ENCODE measurements at places on chromosomes 1 and 21.

- no peak for DNase-seq
Measured at GRCh38 chr1:151026460-151026859, 9.9 kb upstream of the BNIPL start.

- no peak for DNase-seq
Measured at GRCh38 chr21:35400233-35400939, 351.3 kb upstream of the RUNX1 start.

DNA sequence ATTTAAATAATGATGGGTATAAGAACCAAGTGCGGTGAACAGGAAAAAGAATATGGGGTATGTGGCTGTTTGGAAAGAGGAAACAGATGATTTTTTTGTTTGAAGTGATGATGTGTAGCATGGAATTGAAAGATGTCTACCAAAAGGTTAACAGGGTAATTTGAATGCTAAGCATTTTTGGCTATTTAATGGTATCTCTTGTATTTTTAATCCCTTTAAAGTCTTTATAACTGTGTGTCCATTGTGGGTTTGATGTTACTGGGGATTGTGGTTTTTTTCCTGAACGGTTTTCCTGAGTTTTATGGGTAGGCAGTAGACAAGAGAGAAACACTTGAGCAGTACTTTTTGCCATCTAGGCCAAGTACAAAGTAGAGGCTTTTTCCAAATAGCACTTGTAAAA, 63.2 kb downstream of the PRDM2 start:
- DNase-seq, result no peak

DNA sequence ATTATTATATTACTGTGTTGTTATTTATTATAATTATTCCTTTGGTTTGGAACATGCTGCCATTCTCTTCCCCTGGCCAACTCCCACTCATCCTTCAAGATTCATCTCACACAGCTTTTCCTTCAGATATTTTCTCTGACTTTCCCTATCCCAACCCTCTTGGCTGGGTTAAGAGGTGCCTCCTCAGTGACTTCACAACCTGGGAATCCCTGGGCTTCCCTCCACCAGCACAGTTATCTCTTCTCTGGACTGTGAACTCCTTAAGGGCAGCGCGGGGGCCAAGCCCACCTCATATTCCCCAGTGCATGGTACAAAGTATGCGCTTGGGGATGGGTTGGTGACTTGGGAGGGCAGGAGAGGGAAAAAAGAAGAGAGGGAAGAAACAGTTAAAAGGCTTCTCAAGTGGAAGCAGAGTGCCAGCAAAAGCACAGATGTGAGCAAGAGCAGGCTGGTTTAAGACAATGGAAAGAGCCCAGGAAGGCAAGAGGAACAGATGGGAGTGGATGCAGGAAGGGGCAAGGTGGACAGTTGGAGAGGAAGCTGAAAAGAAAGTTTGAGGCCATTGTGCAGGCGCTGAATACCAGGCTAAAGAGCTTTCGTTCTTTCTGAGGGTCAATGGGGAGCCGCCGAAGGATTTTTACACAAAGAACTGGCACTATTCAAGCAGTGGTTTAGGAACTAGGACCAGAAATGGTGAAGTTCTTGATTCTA, 132.3 kb downstream of the BEND5 start:
- no peak for DNase-seq

DNA sequence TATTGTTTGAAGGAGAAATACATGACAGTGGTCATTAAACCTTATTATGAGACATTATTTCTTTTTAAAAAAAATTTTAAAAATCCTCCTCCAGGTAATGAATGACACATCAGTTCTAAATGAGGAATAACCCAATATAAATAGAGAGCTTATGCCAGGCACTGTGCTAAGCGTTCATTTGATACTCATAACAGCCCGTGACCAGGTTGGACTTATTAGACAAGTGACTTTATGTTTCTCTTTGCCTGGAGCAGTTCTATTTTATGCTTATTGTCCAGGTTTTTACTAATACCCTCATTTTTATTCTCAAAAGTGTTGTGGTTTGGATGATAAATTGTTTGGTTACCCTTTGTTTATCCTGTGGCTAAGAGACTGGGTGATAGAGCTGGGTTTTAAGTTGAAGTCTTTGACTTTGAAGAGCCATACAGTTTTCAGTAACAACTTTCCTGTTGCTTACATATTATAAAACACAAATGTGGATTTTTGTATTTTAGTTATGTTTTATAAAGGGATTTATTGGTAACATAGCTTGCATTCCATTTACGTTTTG, 84.2 kb downstream of the RABGAP1L start:
- no peak for DNase-seq

- DNase-seq, result no peak
Measured at GRCh38 chr1:9510130-9510529, 29.1 kb upstream of the SLC25A33 start.

GRCh38 chr1:209875515-209875914, 47.7 kb downstream of the UTP25 start:
- no peak for DNase-seq

DNA sequence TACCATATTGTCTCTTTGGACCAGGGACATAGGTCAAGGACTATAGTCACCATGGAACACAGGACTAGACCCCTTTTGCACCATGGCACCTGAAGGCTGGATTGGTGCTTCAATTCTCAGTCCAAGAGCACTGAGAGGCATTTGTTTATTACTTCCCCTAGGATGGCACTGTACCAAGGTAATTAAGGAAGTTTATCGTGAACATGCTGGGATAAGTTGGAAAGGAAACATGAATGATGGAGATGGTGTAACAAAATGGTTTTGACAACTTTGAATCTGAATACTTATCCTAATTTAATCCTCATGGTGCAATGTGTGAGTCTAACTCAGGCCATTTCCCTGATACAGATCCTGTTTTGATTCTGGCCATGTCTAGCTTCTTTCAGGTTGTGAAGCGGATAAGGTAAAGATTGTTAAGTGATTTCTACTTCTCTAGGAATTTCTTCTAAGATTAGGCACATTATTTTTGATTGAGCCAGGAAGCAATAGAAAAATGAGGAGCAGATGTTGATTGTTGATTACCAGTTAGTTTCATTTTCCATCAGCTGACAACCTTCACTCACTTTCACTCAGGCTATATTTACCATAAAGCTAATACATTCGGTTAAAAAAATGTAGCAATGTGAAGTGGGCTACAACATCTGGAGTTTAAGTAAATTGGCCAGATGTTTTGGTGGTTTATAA, 37.3 kb upstream of the SIPA1L2 start:
- DNase-seq, result no peak

DNA sequence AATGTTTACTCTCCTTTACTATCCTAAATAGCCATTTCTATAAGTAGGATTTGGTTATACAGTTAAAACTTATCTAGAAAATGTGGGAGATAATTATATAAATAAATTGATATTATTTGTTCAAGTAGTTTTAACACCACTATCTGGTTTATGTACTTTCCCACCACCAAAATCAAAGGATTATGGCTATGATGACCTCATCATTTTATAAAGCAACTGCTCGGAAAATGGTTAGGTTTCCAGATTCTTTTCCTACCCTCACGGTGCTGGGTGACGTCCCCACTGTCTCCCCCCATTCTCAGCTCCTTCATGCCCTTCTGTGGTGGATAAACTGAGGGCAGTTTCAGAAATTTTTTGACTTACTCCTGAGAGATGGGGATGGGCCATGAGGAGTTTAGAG, 1011.8 kb upstream of the ADGRL4 start:
- DNase-seq, result no peak

DNA sequence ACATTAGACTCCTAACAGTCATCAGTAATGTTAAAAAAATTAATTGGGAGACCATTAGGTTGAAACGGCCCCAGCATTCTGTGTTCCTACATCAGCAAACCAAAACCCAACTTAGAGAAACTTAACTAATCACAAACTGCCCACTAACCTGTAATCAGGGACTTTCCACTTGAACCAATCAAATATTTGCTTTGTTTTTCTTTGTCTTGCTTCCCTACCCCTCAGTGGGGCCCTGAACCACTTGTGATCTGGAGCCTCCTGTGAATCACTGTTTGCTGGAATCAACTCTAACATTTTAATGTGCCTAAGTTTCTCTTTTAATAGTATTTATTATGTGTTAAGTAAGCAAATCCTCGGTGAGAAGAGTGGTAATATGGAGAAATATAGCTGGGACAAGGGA, 64.0 kb downstream of the ABCA4 start:
- no peak for DNase-seq

GRCh38 chr21:35579520-35580293, 480.6 kb downstream of the SETD4 start:
- DNase-seq, result no peak

- DNase-seq, result no peak
Measured at GRCh38 chr1:212671342-212672031, 28.2 kb downstream of the BATF3 start.

DNA sequence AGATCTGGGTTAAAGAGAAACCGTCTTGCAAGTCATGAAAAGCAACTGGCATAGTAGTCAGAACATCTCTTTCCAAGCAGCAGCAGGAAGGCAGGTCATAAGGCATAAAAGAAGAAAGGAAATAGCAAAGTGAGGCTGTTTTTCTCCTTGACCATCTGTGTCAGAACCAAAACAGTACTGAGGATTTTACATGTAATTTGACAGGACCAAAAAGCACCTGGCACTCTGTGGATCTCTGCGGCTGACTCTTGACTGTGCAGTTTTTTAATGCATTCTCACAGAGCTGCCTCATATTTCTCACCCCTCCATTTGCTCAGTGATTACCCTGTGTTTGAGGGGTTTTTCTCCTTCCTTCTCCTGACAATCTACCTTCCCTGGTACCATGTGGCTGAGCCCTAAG, 17.7 kb downstream of the TBX15 start:
- DNase-seq, result no peak

DNA sequence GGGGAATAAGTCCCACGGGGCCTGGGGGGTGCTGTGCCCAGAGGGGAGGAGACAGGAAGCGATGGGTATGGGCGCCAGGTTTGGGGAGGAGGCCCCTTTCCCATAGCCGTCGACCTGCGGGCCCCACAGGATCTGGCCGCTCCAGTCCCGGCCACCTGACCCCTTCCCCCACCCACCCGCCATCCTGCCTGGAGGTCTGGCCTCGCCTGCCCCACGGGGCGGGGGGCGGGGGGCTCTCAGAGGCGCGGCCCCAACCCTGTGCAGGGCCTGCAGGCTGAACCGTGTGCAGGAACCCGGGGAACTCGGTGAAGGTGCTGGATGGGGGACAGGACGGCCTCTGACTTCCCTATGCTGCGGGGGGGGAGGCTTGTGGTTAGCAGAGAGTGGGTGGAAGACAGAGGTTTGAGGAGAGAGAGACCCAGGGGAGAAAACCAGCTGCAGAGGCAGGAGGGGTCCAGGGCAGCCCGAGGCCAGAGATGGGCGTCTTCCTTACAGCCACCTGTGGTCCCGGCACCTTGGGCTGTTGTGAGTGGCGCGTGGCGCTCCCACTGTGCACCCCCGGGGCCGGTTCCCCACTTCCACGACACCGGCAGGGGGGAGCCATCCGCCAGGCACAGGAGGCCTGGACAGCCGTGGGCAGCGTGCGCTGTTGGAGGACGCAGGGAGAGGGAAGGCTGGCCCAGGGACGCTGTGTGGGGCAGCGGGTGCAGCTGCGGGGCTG, 2.5 kb upstream of the TNFRSF18 start:
- no peak for DNase-seq

Measured in stimulated activated CD4-positive, alpha-beta T cell treated with anti-CD3 and anti-CD28 coated beads, Interleukin-2, amount 100 ng/mL, for 48 hours (primary cell).